ENCODE measurements at places on chromosomes 2 and 18.

GRCh38 chr18:52950155-52950554 is 610.2 kb downstream of the DCC start:
- no peaks in the 10 kb centered on the region for H3K4me1 ChIP-seq
- no peak overlapping the region for H3K27ac ChIP-seq
- no peaks in the 10 kb centered on the region for H3K27me3 ChIP-seq
- H3K4me3 ChIP-seq: no peak overlapping the region
- no peak for DNase-seq

- H3K27me3 ChIP-seq: no peaks in the 10 kb centered on the region
- H3K4me1 ChIP-seq: no peaks in the 10 kb centered on the region
- no peak for DNase-seq
- H3K36me3 ChIP-seq: peaks cover 8% of the 10 kb centered on the region
- H3K4me3 ChIP-seq: no peak overlapping the region
These were observed 34.5 kb upstream of the TMEM87B start for GRCh38 chr2:112020561-112020960.

DNA sequence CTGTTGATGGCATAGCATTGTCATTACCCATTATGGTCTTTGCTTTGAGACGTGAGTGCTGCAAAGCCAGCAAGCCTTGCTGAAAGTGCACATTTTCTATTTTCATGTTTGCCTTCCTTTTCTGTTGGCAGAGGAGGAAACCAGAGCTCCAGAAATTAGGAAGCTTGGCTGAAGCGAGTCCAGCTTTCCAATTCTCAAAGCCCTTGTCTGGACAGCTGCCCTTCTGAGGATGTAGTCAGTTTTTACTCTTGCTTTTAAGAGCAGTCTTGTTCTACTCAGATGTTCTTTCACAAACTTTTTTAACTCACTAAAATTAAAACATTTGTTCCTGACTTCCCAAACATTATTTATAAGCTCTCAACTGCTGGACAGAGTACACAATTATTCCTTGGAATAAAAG is 93.8 kb downstream of the ICOS start:
- no peaks in the 10 kb centered on the region for H3K4me1 ChIP-seq
- no peak overlapping the region for H3K27ac ChIP-seq
- DNase-seq: no peak
- no peaks in the 10 kb centered on the region for H3K27me3 ChIP-seq

DNA sequence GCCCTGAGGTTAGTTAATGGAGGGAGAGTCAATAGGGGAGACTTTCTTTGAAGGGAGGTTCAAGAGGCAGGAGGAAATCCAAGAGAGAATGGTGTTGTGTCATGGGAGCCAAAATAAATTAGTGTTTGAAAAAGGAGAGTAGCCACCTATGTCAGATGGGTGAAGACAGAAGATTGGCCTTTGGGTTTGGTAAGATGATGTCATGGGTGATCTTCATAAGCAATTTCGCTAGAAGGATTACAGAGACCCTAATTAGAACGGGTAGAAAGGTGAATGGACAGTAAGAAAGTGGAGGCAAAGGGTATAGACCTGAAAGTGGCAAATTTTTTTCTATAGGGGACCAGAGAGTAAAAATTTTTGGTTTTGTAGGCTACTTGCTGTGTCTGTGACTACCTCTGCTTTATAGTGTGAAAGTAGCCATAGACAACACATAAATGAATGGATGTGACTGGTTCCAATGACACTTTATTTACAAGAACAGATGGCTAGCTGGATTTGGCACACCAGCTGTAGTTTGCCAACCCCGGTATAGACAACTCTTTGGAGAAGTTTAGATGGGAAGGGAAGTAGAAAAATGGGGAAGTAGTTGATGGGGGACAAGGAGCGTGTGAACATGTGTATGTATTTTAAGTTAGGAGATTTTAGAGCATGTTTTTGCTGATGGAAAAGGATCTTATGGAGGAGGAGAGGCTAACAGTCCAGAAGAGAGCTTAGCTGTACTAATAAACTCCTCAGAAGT is 9.3 kb downstream of the STAMBP start:
- no peaks in the 10 kb centered on the region for H3K36me3 ChIP-seq
- no peak for DNase-seq
- H3K4me3 ChIP-seq: no peak overlapping the region
- H3K27ac ChIP-seq: peak overlapping the region; percentile 3
- peaks cover 37% of the 10 kb centered on the region for H3K4me1 ChIP-seq
- H3K27me3 ChIP-seq: no peaks in the 10 kb centered on the region

DNA sequence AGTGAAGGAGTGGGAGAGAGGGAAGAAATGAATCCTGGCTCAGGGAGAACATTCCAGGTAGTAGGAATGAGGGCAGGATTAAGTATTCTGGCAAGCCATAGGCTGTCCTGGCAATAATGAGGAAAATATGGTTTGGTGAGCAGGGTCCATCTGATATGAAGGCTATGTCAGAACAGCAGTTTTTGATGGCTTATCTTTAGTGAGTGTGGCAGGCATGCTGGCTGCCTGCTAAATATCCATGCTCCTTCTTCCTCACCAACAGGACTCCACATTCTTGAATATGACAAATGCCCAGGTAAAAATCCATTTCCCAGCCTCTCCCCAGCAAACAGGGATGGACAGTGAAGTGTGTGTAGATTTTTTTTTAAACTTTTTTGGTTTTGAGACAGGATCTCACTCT is 13.2 kb upstream of the CTIF start:
- H3K4me1 ChIP-seq: no peaks in the 10 kb centered on the region
- H3K36me3 ChIP-seq: no peaks in the 10 kb centered on the region
- H3K27ac ChIP-seq: no peak overlapping the region
- no peak overlapping the region for H3K4me3 ChIP-seq
- no peak for DNase-seq
- H3K27me3 ChIP-seq: no peaks in the 10 kb centered on the region

DNA sequence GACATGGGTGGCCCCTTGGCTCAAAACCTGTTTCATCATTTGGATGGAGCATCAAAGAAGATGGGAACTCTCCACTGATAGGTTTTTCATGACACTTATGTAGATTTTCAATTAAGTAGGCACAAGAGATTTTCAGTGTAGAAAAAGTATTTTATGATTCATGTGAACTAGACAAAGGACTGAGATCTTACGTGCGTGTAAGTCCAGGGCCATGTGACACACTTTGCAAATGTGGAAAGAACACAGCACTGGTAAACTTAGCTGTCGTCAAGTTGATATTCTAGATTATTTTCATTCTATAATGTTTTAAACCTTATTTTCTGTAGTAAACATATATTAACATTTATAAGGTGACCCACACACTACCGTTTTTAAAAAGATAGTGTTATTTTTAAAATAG is 37.4 kb downstream of the RNF144A start:
- peaks cover 23% of the 10 kb centered on the region for H3K4me1 ChIP-seq
- no peaks in the 10 kb centered on the region for H3K27me3 ChIP-seq

- peak overlapping the region; percentile 51 for H3K4me3 ChIP-seq
- H3K27me3 ChIP-seq: no peaks in the 10 kb centered on the region
- H3K27ac ChIP-seq: peak overlapping the region; percentile 80
- H3K36me3 ChIP-seq: no peaks in the 10 kb centered on the region
- no peak for DNase-seq
These were observed 1.2 kb downstream of the TFPI start for GRCh38 chr2:187552828-187553681.

DNA sequence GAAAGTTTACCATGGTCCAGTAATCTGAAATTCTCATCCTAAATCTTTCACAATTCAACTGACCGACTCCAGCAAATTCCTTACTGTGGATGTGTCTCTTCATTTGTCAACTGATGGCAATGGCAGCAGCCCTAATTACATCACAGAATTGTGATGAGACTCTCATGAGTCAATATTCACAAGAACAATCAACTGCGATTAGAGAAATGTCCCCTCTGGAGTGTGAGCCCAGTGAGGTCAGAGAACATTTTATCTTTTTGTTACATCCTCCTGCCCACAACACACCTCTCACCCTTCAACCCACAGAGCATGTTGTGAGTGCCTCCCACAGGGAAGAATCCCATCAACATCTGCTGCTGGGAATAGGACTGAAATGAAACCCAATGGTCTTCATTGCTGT is 73.6 kb downstream of the CD226 start:
- no peak overlapping the region for H3K27ac ChIP-seq
- no peaks in the 10 kb centered on the region for H3K4me1 ChIP-seq
- DNase-seq: no peak
- no peaks in the 10 kb centered on the region for H3K36me3 ChIP-seq
- no peak overlapping the region for H3K4me3 ChIP-seq
- H3K27me3 ChIP-seq: no peaks in the 10 kb centered on the region

DNA sequence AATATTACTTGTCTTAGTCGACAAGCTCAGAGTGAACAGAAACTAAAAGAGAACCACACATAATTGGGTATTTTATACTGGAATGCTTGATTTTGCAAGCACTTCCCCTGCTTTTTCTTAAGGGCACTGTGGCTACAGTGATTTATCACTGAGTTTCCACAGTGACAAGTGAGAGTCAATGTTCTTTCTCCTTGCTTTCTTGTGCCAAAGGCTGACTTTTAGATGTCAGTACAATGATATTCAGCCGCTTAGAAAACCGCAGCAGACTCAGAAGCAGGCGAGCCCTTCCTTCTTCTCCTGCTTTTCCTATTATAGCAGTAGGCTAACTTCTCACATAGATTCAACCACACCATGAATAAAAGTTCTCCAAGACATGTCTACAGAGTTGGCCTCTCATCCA is 1603.6 kb upstream of the NXPH2 start:
- no peaks in the 10 kb centered on the region for H3K27me3 ChIP-seq
- no peak overlapping the region for H3K4me3 ChIP-seq
- H3K36me3 ChIP-seq: no peaks in the 10 kb centered on the region
- H3K27ac ChIP-seq: no peak overlapping the region
- no peak for DNase-seq
- no peaks in the 10 kb centered on the region for H3K4me1 ChIP-seq

GRCh38 chr2:233436191-233436581 is 81.9 kb downstream of the DGKD start:
- DNase-seq: peak; percentile 92
- H3K36me3 ChIP-seq: peaks cover 49% of the 10 kb centered on the region
- no peaks in the 10 kb centered on the region for H3K27me3 ChIP-seq
- peak overlapping the region; percentile 92 for H3K27ac ChIP-seq
- H3K4me1 ChIP-seq: peaks cover 68% of the 10 kb centered on the region

DNA sequence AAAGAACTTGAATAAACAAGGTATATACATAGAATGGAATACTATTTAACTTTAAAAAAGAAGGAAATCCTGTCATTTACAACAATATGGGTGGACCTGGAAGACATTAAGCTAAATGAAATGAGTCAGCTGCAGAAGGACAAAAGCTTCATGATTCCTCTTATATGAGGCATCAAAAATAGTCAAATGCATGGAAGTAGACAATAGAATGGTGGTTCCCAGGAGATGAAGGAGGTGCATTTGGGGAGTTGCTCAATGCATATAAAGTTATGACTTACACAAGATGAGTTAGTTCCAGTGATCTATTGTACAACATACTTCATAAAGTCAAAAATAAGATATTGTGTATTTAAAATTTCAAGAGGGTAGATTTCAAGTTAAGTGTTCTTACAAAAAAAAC is 426.1 kb upstream of the UBE2E3 start:
- H3K27ac ChIP-seq: no peak overlapping the region
- no peak overlapping the region for H3K4me3 ChIP-seq
- H3K36me3 ChIP-seq: no peaks in the 10 kb centered on the region
- no peaks in the 10 kb centered on the region for H3K27me3 ChIP-seq
- no peaks in the 10 kb centered on the region for H3K4me1 ChIP-seq
- DNase-seq: no peak

DNA sequence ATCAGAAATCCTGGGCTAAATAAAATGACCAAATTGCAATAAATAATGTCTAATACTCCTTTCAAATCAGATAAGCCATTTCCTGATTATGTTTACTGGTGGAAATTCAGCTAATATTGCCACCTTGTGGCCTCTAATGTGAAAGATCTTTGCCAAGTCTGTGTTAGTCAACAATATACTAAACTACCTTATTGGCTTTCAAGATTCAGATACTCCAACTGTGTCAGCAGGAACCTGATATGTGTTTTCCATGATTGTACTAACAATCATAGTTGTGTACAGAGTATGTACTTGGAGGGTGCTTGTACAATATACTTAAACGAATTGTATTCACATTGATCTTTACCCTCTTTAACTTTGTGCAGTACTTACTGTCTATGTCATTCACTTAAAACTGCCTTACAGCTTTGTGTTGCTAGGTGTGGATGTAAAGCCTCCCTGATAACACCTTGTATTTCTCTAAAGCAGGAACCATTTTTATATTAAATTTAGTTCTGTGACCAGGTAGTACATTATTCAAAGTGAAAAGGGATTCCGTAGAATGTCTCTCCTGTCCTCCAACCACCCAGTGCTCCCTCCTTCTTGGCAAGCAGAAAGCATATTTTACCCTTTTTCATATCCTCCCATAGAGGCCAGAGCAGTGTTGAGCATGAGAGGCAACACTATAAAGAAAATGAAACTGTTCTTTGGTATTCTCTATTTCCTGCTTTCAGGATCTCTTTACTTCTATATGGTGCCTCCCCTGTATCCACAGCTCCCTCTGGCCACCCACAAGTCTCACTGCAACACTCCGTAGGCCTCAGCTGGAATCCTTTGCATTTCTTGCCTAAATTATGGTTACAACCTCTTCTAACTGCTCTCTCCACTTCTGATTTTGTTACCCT is 75.2 kb upstream of the C2orf15 start:
- H3K36me3 ChIP-seq: no peaks in the 10 kb centered on the region
- H3K27ac ChIP-seq: no peak overlapping the region
- H3K4me1 ChIP-seq: no peaks in the 10 kb centered on the region
- H3K27me3 ChIP-seq: no peaks in the 10 kb centered on the region
- no peak overlapping the region for H3K4me3 ChIP-seq
- DNase-seq: no peak

- H3K27ac ChIP-seq: no peak overlapping the region
- no peaks in the 10 kb centered on the region for H3K4me1 ChIP-seq
- H3K27me3 ChIP-seq: no peaks in the 10 kb centered on the region
- no peaks in the 10 kb centered on the region for H3K36me3 ChIP-seq
These were observed 72.1 kb downstream of the ARHGEF4 start for GRCh38 chr2:130908832-130909231.

DNA sequence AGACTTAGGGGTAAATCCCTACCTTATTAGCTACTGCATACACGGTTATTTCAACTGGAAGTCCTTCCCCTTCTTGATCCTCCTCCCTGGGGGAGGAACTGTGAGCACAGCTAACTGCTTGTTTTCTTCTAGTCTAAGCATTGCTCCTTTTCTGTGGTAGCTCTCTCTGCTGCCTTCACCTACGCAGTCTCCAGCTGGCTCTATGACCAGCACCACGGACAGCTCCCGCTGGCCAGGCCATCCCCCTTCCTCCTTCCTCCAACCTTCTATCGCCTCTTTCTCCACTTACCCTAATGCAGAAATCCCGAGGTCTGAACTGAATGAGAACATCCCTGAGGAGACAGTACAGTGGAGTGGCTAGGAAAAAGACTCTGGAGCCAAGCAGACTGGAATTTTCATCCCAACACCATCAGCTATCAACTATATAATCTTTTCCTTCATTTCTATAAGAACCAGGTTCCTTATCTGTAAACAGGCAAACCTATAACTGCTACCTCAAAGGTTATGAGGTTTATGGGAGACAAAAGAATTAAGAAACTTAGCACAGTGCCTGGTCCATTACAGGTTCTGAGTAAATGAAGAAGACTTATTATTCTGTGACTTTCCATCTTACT is 4.7 kb upstream of the CFAP65 start:
- H3K4me1 ChIP-seq: no peaks in the 10 kb centered on the region
- no peak overlapping the region for H3K27ac ChIP-seq
- no peaks in the 10 kb centered on the region for H3K36me3 ChIP-seq

All from gastrocnemius medialis (tissue), 4 donors.